ENCODE measurements at places on chromosomes 12 and 14. TPM values are rescaled to one million over a fixed set of nuclear protein-coding genes. Genes with fewer than 3 reads are reported as not detected.

BRF1 gene
- total RNA-seq = 76.1 TPM

PRH1 gene
- total RNA-seq = 17.5 TPM

C12orf54 gene
- total RNA-seq = not detected

TPH2 gene
- total RNA-seq = not detected

LRIG3 gene
- total RNA-seq = 87.2 TPM

CMKLR1 gene
- 28.8 TPM for total RNA-seq

YLPM1 gene
- total RNA-seq = 48.4 TPM

GON7 gene
- 8.9 TPM for total RNA-seq

MTHFD1 gene
- total RNA-seq = 105 TPM

ANKRD13A gene
- 43.4 TPM for total RNA-seq

TAS2R31 gene
- total RNA-seq = 3.4 TPM

KLRK1 gene
- 4.9 TPM for total RNA-seq

TSPAN11 gene
- total RNA-seq = not detected

KRT3 gene
- total RNA-seq = not detected

FOXA1 gene
- not detected for total RNA-seq

SERPINA5 gene
- total RNA-seq = 3.4 TPM

IQSEC3 gene
- total RNA-seq = 0.65 TPM

ABHD12B gene
- total RNA-seq = not detected

MYF5 gene
- not detected for total RNA-seq

MAP1LC3B2 gene
- total RNA-seq = 1.5 TPM

TMEM63C gene
- total RNA-seq = 0.17 TPM

NUAK1 gene
- 21.2 TPM for total RNA-seq

PTPRB gene
- total RNA-seq = 53.1 TPM

MCRS1 gene
- total RNA-seq = 28.7 TPM

PRB4 gene
- not detected for total RNA-seq

TCL1A gene
- total RNA-seq = not detected

FAM181A gene
- not detected for total RNA-seq

SPRYD4 gene
- total RNA-seq = 1.8 TPM

CLEC12A gene
- total RNA-seq = 12.9 TPM

APOF gene
- total RNA-seq = not detected

PLD4 gene
- total RNA-seq = under 0.01 TPM

ZNF385A gene
- 53.9 TPM for total RNA-seq

SERPINA12 gene
- not detected for total RNA-seq

CEBPE gene
- total RNA-seq = not detected

MYL2 gene
- not detected for total RNA-seq

PIANP gene
- total RNA-seq = not detected

KCNC2 gene
- not detected for total RNA-seq

CARMIL3 gene
- 0.22 TPM for total RNA-seq

AMN gene
- total RNA-seq = not detected

CFAP73 gene
- total RNA-seq = not detected

CCDC175 gene
- not detected for total RNA-seq

CCDC184 gene
- total RNA-seq = not detected

NGDN gene
- 20.5 TPM for total RNA-seq

WASHC3 gene
- 86.4 TPM for total RNA-seq

RDH11 gene
- total RNA-seq = 27.5 TPM

All from subcutaneous adipose tissue (tissue), 4 donors.